ENCODE measurements at places on chromosomes 6 and 20.

- no peak for DNase-seq
Observed at GRCh38 chr6:53944091-53944490, 149.3 kb downstream of the LRRC1 start.

DNA sequence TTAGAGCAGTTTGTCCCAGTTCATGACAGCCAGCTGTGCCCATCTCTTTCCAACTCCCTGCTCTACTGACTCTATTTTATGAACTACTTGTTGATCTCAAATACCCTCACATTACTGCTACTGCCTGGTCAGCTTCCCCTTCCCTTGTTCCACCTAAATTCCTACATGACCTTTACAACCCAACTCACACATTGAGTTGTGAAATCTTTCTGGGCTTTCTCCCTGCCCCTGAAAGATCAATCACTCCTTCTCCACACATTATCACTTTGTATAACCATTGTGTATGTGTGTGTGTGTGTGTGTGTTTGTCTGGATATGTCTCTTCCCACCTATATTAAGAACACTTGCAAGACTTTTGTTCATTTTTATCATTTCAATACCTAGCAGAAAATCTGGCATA is 42.1 kb upstream of the CLIC5 start:
- DNase-seq, result no peak

GRCh38 chr6:29847871-29848630 is 20.4 kb downstream of the HLA-G start:
- DNase-seq, result peak; percentile 56

- no peak for DNase-seq
Observed at GRCh38 chr6:32905078-32905477, 35.8 kb downstream of the HLA-DMB start.

DNA sequence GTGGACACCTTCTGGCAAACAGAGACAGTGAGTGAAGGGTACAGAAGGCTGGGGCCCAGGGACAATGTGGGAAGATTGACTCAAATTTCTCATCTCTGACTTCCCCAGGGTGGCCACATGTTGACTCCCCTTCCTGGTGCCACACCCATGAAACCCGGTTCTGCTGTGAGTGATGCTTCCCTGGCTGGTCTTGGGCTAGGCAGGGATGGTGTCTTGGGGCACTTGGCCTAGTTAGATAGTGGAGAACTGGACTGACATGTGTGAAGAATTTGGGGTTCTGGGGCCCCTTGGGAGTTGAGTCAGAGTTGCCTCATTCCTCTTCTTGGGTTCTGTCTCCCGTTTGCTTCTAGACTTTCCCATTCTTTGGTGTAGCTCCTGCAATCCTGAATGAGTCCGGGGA is 34.2 kb downstream of the GSS start:
- DNase-seq, result no peak
